Fibroblast of skin of right biceps (primary cell): ENCODE measurements at places on chromosomes 12 and 14.
A peak's percentile ranks its signal among the peaks of the same experiment; 100 is the strongest.

GRCh38 chr12:48810903-48811431 is 7.3 kb upstream of the CACNB3 start:
- peak; percentile 92 for DNase-seq

GRCh38 chr12:4135919-4136605 is 137.5 kb upstream of the CCND2 start:
- DNase-seq: peak; percentile 80

DNA sequence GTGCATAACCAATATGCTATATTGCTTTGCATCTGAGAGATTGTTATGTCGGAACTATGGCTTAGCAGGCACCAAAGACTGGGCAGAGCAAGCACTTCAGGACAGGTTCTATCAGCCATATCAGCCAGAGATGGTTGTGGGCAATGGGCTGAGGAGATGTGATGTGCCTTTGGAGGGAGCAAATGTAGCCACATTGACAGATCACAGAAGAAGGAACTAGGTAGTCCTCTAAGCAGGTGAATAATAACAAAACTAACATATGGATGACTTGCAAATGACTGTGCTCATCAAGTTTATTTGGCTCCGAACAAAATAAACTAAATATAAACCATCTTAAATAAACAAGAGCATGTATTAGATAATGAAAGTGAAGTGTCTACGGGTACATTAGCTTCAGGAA is 291.7 kb downstream of the RMST start:
- no peak for DNase-seq

GRCh38 chr12:83515306-83516026 is 828.8 kb downstream of the TMTC2 start:
- no peak for DNase-seq

DNA sequence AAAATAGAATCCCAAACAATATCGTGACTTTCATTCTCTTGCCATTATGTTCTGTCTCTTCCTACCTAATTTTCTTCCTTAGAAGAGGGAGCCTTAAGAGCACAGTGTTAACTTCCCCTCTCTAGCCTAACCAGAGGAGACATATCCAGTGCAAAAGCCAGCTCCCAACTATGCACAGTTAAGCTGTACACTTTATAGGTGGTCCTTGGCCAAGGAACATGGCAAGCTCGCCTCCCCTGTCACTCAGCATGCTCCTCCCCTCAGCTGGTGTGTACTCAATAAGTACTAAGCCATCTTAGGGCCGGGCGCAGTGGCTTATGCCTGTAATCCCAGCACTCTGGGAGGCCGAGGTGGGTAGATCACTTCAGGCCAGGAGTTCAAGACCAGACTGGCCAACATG is 255.1 kb upstream of the TMPO start:
- no peak for DNase-seq

DNA sequence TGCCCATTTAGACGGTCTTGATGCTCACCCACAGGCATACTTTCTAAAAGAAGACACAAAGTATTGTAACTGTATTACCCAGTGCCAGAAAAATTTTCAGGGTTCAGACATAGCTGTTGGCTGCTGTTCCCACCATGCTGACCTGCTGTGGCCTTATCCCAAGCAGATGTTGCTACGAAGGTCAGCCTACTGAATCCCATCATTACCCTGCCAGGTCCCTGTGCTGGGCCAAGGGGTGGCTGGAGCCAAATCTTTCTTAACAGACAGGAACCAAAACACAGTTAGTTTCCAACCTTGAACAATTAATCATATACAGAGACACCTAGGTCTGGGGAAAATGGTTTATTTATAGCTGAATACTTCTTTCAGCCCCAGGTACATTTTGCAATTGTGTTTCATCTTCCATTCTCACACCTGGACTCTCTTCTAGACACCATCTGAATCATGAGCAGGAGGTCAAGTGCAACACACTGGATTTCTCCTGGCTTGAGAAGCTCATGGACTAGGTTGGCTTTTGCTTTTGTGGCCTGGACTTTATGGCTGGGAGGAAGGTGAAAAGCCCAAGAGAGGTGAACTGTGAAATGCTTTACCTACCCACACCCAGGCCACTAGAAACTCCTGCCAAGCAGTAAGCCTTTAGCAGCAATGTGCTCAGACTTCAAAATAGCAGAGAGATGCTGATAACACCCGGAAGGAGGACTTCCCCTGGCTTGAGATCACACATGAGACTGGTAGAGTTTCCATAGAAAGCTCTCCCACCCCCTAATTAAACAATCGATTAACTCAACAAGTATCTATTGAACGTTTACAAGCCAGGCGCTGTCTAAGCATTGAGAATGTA is 150.1 kb downstream of the SUDS3 start:
- DNase-seq: no peak

- no peak for DNase-seq
Observed at GRCh38 chr12:19597167-19598026, 158.1 kb downstream of the AEBP2 start.

GRCh38 chr12:95763809-95764253 is 26.7 kb downstream of the NTN4 start:
- peak; percentile 75 for DNase-seq

DNA sequence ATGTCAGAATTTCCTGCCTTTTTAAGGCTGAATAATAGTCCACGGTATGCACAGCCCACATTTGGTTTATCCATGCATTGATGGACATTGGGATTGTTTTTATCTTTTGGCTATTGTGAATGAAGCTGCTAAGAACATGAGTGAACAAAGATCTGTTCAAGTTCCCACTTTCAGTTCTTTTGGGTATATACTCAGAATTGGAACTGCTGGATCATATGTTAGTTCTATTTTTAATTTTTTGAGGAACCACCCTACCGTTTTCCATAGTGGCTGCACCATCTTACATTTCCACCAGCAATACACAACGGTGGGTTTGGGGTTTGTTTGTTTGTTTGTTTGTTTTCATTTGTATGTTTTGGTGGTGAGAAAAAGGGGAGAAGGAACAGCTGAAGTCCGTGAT is 6.4 kb downstream of the GPR68 start:
- DNase-seq: no peak

DNA sequence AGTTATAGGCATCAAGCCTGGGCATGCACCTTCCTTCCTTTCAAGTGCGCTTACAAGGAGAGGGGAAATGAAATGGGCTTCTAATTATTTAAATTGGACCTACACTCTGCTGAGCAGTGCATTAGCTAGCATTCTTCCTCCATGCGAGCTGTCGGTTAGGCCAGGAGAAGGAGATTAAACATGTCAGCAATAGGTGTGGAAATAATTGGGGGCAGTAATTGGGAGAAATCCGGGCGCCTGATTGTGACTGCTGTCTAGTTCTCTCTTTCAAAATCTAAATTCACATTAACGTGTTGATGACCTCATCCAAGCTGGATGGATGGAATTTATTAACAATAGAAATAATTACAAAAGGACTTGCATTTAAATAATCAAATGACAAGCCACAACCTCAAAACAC is 86.2 kb upstream of the SEL1L start:
- DNase-seq: no peak

DNA sequence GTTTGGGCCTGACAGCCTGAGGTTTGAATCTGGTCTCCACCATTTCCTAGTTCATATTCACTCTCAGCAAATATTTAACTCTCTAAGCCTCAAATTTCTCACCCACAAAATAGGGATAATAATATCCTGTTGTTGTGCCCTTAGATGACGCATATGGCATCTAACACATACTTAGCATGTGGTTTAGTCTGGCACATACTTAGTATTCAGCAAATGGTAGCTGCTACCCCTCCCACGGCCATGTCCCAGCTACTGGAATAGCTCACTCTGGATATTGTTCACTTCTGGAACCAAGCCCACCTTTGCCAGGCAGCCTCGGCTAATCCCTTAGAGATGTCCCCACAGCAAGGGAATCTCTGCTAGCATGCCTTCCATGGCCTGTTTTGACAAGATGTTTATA is 53.3 kb downstream of the BICD1 start:
- peak; percentile 36 for DNase-seq

DNA sequence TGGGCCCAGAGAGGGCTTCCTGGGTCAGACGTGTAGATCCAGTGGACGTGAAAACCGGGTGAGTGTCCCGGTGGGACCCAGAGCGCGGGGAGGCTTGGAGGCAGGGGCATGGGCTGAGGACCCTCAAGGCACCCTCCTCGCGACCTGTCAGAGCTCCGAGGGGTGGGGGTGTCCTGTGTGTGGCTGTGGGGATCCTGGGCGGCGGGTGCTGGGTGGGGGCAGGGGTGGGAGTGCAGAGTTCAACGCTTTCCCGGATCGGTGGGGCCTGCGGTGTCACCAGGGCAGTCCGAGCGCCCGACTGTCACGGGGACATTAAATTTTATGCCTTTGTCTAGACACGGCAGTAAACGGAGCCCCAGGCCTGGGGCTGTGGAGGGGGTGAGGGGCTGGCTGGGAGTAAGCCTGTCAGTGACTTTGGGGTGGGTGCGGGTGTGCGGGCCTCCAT is 1.0 kb downstream of the TMEM121 start:
- no peak for DNase-seq

DNA sequence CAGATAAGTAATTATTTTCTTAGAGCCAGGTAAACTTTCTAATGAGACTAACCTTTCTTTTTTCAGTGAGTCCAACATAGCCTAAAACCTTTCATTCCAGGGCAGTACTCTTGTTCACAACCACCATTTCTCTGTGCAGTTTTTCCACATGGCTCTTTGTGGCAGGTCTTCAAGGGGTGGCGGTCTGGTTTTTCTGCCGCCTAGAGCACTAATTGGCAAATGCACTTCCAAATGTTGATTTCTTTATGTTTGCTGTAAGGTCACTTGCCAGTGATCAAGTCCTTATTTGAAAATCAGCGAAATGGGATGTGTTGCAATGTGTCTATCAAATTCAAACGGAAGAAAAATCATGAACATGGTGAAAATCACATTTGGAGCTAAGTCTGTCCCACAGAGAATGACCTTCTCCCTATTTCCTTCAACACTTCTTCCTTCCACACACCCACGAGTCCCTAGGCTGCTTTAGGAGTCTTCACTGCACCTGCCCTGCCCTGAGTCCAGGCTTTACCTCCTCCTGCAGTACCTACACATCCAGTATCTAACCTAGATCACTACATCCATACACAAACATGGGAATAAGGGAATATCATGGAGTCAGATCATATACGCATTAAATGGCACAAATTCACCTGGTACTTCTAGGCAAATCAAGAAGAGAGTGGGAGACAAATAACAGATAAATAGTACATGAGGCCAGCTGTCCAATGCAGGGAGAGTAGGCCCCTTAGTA is 1.9 kb downstream of the SRGAP1 start:
- DNase-seq: peak; percentile 32

DNA sequence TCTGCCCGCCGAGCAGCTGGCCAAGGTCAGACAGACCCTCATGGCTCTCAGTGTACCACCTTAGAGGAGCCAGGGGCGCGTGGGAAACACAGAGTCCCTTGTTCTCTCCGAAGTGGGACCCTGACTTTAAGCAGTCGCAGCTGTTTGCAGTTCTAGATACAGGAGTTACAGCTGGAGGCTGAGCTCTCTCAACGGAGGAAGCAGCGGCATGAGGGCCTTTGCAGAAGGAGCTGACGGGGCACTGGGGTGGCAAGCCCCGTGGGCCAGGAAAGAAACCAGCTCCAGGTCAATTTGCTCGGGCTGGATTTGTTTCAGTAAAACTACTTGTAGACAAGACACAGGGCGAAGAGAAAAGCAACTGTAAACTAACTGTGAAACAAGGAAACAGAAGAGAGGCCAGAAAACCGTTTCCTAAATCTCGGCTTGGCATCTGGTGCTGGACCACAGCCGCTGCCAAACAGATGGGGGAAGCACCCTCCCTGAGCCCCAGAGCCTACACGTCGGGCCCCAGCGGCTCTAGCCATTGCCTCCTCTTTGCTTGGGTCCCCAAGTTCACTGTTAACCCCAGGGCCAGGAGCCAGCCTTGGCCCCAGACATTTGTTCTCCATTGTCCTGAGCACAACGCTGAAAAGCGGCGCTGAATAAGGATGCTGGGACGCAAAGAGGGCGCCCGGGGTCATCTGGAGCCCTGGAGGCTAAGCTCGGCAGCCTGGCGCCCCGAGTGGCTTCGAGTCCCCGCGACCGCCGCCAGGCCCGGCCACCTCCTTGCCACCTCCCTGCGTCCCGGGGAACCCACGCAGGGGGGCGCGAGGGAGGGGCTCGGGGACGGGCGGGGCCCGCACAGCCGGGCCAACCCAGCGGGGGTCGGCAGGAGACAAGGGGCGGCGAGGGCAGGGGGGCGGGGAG is 914 bp upstream of the PACS2 start:
- DNase-seq: no peak

DNA sequence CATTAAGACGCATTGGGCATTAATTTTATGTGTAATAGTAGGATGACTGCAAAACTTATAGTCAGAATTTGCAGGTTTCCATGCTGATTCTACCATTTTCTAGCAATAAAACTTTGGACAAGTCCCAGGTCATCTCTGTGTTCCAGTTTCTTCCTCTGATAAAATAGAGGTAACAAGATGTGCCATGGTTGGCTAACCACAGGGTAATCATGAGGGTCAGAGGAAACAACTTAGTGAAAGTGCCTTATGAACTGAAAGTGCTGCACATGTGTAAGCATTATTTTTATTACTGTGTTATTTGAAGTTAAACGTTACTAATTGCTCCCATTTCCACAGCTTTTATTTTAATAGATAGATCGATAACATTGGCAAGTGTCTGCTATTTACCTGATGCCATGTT is 21.1 kb downstream of the SMCO2 start:
- no peak for DNase-seq

DNA sequence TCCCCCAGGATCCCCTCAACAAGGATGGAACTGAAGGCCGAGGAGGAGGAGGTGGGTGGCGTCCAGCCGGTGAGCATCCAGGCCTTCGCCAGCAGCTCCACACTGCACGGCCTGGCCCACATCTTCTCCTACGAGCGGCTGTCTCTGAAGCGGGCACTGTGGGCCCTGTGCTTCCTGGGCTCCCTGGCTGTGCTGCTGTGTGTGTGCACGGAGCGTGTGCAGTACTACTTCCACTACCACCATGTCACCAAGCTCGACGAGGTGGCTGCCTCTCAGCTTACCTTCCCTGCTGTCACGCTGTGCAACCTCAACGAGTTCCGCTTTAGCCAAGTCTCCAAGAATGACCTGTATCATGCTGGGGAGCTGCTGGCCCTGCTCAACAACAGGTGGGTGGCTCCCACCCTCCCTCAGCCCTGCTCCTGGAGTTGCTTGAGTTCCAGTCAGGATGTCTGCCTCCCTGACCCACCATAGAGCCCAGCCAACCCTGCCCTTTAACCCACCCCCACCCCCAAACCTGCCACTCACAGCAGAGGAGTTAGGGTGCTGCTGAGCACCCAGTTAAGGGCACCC is 1.4 kb downstream of the ASIC1 start:
- no peak for DNase-seq

- no peak for DNase-seq
Observed at GRCh38 chr14:43621282-43621681, 885.8 kb downstream of the FSCB start.

GRCh38 chr14:74570696-74571095 is 41.3 kb downstream of the LTBP2 start:
- DNase-seq: no peak

GRCh38 chr12:22256041-22256441 is 78.5 kb downstream of the ST8SIA1 start:
- DNase-seq: no peak

DNA sequence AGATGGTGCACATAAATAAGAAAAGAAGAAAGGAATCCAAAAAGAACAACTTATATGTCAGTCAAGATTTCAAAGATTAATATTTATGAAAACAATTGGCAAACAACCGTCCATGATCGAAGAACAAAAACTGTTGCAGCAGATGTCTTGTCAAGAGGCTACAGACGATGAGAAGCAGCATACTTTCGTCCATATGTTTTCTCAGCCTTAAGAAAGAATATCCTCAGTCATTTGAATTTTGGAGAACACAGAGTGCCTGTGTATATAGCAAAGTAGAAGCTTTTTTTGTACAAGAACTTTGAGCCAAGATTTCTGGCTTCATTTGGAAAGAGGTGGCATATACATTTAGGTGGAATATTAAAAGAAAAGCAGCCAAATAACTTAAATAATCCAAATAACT is 297.2 kb downstream of the ITPR2 start:
- no peak for DNase-seq
